Stimulated activated CD4-positive, alpha-beta T cell treated with anti-CD3 and anti-CD28 coated beads, Interleukin-4, amount 100 ng/mL, for 24 hours (primary cell): ENCODE measurements at places on chromosomes 3 and 15.
A peak's percentile ranks its signal among the peaks of the same experiment; 100 is the strongest.

DNA sequence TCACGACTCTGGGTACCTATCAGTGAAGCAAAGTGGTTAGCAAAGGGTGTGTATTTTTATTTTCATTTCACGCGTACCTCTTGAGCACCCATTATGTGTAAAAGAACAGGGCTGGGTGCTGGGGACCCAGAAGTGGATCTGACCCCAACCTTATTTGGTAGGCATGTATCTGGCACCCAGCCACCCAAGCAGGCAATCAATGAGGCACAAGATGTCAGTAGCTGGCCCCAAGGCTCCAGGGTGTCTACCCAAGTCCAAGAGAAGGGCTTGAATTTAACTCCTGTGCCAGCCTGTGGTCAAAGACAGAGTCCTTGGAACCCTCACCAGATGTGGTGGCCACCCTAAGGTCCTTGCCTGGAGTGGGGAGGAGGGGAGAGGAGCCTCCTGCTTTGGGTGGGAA, 5.7 kb downstream of the PLEKHO2 start:
- no peak for DNase-seq

- no peak for DNase-seq
Measured at GRCh38 chr3:39237027-39237426, 42.8 kb downstream of the CX3CR1 start.

- DNase-seq, result no peak
Measured at GRCh38 chr3:69542089-69542804, 156.4 kb upstream of the FRMD4B start.

- DNase-seq, result no peak
Measured at GRCh38 chr15:30650012-30650929, 24.3 kb downstream of the ARHGAP11B start.

DNA sequence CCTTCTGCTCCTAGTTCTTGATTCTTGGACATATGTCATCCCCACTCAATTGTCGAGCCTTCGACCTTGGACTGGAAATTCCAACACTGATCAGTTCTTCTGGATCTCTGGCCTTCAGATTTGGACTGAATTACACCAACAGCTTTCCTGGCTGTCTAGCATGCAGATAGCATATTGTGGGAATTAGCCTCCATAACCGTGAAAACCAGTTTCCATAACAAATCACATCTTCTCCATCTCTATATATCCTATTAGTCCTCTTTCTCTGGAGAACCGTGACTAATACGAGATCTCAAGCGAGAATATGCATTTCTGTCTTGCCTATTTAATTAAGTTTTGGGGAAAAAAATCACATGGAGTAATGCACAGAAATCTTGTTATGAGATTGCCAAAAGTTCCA, 8.8 kb upstream of the BCHE start:
- no peak for DNase-seq

- no peak for DNase-seq
Measured at GRCh38 chr15:48096813-48097212, 24.0 kb upstream of the SLC24A5 start.

DNA sequence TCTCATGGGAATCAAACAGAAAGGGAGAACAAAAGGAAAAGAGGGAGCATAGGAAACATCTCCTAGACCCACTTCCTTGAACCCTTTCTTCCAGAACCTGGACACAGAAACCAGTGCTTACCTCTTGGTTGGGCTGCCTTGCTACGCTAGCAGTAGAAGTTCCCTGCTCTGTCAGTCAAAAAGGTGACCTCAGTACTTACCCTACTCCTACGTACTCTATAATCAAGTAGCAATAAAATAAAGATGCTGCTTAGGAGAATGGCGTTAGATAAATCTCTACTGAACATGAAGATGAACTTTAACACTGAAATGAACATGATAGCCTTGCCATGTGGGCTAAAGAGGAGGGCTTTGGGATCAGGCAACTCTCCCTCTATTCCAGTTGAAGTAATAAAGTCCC, 7.4 kb downstream of the VEPH1 start:
- no peak for DNase-seq

DNA sequence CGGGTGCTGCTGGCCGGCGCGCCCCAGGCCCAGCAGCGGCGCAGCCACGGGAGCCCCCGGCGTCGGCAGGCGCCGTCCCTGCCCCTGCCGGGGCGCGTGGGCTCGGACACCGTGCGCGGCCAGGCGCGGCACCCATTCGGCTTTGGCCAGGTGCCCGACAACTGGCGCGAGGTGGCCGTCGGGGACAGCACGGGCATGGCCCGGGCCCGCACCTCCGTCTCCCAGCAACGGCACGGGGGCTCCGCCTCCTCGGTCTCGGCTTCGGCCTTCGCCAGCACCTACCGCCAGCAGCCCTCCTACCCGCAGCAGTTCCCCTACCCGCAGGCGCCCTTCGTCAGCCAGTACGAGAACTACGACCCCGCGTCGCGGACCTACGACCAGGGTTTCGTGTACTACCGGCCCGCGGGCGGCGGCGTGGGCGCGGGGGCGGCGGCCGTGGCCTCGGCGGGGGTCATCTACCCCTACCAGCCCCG, 777 bp downstream of the LOXL1 start:
- DNase-seq, result peak; percentile 35

DNA sequence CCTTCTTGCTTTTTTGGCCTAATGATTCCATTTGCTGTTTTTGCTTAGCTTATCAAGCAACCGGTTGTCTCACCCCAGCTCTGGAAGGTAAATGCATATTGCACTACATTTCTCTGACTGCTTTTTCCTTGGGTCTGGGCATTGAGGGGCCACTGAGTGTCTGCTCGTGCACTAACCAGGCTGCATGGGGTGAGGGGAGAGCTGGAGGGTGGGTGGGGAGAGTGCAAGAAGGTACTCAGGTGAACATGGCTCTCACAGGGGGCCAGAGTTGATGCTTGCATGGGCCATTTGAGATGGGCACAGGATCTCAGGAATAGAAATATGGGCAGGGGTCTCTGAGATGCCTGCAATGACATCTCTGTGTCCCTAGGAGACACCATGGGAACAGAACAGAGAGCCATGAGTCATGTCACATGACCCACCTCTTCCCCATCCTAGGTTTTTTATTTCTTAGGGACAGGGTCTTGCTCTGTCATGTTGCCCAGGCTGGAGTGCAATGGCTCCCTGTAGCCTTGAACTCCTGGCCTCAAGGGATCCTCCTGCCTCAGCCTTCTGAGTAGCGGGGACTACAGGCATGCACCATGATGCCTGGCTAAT, 6.2 kb downstream of the ALPK3 start:
- no peak for DNase-seq

GRCh38 chr3:122014741-122015140, 7.3 kb downstream of the ILDR1 start:
- peak; percentile 12 for DNase-seq

GRCh38 chr15:74217907-74218885, 15.6 kb upstream of the STRA6 start:
- DNase-seq, result no peak

DNA sequence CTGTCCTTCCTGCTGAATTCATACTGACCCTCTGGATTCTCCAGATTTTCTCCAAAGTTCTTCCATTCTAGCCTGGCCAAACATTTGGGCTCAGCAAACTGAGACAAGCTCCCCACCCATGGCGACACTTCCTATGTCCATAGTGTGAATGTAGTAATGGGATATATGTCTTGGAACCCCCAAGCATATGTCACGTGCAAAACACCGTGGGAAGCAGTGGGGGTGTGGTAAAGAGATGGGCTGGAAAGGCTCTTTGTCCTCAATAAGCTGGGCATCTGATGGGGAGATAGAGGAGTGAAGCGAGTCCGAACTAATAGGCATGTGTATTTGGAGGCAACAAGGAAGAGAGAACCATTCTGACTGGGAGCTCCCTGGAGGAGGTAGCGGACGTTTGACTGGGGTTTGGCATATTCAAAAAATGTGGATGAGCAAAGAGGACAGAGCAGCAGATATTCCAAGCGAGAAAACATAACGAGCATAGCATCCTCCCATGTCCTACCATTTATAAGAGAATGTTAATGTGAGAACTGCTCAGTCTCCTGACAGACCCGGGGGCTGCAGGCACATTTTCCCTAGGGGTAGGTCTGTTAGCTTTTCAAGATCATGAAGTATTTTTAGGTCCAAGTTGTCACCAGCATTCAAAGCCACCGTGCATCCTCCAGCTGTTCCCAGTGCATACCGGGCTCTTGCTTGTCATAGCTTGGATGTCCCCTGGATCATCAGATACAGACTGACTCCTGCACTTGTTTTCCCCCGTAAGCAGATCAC, 25.6 kb downstream of the TPM1 start:
- DNase-seq, result no peak

GRCh38 chr3:79285380-79285779, 482.4 kb downstream of the ROBO1 start:
- no peak for DNase-seq

DNA sequence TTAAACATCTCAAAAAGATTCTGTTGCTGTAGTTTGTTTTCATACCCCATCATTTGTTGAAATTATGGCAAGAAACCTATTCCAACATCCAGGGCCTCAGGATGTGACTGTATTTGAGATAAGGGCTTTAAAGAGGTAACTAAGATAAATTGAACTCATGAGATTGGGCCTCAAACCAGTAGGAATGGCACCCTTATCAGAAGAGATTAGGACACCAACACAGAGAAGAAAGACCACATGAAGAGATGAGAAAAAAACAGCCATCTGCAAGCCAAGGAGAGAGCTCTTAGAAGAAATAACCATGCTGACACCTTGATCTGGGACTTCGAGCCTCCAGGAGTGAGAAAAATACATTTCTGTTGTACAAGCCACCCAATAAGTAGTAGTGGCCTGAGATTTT, 157.7 kb downstream of the CGGBP1 start:
- DNase-seq, result no peak

DNA sequence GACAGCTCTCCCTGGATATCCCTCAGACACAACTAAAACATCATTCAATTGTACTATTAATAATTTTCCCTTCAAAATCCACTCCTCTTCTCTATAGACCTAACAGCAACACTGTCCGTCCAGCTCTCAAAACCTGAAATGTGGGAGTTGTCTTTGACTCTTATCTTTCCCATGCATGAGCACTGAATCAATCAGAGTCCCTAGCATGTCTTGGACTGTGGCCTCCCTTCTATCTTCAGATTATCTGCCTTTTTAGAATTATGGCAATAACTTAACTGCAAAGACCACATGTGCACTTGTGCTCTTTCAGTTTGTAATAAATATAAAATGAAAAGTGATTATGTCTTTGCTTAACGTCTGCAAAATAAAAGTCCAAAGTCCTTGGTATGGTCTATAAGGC, 107.0 kb downstream of the UBE3A start:
- no peak for DNase-seq

DNA sequence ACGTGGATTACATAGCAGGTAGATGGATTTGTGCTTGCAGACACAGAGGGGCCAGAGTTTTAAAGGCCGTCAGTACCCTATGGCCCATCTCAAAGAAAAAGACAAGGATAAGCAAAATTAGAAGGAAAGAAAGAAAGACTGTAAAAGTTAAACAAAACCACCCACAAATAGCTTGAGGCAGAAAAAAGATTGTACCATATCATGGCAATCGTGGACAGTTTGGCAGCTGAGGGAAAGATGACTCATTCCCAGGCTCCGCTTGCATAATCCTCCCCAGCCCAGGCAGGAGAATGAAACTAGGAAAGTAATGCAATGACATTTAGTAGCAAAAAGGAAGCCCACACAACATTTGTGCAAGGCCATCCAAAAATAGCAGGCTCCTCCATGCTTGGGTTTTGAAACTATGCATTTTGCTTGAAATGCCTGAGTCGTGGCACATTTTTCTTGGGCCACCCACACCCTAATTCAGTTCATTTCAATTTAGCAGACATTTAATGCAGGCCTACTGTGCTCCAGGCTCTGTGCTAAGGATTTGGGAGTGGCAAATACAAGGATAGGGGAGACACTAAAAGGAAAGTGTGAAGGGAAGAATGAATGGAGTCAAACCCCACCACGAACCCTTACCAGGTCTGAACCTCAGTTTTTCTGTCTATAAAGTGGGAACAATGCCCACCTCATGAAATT, 40.9 kb upstream of the SMAD3 start:
- peak; percentile 57 for DNase-seq

DNA sequence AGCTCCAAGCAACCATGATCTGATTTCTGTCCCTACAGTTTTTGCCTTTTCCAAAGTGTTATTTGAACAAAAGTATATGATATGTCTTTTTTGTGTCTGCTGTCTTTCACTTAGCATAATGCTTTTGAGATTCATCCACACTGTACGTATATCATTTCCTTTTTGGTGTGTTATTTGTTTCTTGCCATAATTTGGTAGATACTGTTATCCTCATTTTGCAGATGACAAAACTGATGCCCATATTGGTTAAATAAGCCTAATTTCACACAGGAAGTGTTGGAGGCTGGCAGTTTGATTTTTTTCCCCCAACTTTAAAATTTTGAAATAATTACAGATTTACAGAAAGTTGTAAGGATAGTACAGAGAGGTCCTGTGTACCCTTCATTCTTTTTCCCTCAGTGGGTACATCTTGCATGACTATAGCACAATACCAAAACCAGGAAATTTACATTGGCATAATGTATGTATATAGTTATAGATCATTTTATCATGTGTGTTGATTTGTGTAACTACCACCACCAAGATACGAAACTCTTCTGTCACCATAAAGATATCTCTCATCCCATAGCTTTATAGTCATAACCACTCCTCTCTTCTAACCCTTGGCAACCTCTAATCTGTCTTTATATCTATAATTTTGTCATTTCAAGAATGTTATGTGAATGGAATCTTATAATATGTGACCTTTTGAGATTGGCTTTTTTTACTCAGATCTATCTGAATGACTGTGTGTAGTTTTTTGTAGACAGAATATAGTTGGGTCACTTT, 55.6 kb downstream of the RASA2 start:
- no peak for DNase-seq

- no peak for DNase-seq
Measured at GRCh38 chr3:154775821-154776548, 304.1 kb upstream of the MME start.

DNA sequence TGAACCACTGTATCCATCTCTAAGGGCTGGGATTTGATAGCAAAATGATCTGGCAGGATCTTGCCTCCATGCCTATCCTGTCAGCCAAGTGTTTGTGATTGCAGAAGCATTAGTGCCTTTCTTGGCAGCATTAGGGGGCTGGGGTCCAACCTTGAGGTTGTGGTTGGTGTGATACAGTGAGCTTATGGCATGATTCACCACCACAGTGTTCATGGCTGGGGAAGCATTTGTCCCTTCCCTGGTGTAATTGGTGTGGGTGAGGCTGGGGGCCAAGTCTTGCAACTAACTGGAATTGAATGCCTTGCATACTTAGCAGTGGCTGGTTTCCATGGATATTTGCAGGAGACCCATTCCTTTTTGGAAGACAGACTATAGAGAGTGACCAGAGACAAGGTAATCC, 271.0 kb upstream of the TBL1XR1 start:
- DNase-seq, result no peak
